Stimulated activated CD4-positive, alpha-beta T cell treated with anti-CD3 and anti-CD28 coated beads, Interleukin-1b, Interleukin-23, amount 100 ng/mL, for 48 hours (primary cell): ENCODE measurements at places on chromosomes 6 and 20.
A peak's percentile ranks its signal among the peaks of the same experiment; 100 is the strongest.

DNA sequence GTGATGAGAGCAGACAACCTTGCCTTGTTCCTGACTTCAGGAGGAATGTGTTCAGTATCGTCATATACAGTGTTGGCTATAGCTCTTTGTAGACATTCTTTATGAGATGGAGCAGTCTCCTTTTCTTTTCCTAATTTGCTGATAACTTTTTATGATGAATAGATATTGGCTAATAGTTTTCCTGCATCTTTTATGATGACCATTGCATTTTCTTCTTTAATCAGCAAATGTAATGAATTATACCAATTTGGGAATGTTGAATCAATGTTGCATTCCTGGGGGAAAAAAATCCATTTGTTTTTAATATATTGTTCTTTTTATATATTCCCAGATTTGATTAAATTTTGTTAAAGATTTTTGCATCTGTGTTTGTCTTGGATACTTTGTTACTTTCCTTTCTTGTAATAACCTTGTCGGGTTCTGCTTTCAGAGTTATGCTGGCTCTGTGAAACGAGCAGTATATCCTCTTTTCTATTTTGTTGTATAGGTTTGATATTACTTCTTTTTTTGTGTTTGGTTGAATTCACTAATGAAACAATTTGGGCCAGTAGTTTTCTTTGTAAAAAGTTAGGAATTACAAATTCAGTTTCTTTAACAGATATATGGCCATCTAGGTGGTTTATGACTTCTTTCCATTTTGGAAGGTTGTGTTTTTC lies 23.9 kb downstream of the KDM1B start:
- no peak for DNase-seq

DNA sequence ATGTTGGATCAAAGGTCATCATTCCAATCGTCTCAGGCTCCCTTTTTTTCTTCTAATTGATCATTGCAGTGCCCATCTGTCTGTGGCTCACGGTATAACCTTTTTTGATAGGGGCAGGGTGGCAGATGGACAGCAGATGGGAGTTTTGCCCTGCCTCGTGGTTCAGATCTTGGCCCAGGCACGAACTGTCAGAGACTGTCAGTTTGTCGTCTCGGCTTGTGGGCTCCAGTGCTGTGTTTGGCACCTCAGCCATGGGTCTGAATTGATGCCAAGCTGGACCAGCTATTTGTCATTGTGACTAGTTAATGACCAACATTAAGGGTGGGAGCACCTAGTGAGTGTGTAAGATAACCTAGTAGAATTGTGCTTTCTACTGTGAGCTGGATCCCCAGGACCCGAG lies 197.6 kb downstream of the PRL start:
- DNase-seq = no peak

- no peak for DNase-seq
These were observed 52.6 kb upstream of the GCM1 start for GRCh38 chr6:53201270-53201669.

DNA sequence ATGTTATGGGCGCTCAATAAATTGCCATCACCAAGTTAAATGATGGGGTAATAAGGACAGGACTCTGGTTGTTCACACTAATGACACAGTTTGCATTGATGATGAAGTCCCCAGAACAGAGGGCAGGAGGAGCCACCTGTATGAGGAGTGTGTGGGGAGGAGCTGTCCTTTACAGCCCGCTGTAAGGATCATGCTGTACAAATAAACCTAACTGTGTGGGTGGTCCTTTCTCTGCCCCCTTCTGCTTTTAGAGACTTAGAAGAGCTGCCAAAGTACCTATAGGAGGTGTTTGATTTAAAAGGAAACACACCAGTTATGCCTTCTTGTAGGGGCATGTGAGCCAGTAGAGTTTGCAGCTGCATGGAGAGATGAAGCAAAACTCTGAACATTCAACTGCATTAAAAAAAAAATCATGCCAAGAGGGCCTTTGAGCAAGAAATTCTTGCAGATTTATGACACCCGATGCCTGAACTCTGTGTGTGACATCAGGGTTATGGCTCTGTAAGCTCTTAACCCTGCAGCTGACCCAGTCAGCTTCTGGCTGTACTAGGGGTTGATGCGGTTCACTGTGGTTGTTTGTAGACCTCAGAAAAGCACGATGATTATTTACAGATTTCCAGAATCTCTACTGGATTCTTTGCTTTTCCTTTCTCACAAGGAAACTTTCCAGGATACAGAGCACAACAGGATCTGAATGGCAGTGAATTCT lies 67.4 kb downstream of the UST start:
- no peak for DNase-seq

DNA sequence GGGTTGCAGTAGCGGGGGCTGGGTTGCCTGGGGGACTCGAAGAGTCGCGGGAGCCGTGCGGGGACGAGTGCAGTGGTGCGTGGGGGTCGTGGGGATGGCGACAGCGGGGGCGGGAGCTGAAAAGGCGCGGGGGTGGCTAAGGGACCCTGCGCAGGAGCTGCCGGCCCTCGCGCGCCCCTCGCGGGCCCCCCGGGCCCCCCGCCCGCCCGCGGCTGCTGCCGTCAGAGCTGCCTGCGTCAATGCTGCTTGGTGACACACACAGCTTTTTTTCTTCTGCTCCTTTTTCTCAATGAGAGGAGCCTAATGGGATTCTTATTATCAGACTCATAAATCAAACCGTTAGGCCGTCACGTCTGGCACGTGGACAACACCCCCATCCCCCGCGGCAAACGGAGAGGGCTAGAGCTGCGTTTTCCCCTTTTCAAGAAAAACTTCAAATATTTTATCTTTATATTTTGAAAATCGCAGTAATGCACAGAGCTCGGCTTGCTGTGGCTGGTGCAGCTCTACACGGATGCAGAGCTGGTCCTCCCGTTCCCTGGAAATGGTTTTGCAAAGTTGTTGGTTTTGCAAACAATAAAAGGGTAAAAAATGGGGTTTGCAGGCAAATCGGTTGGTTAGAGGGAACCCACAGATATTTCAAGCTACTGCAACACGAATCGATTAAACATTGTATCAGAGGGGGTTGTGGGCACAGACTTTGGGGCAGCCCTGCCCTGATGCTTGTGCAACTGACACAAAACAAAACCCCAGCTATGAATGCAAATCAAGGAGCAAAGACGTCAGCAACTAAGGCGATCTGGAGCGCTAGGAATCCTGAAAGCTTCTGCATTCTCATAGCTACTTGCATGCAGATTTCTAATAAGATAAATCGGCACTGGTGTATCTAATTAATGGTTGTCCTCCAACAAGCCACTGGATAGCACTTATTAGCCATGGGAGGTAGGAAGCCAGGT lies 161.4 kb downstream of the TBXT start:
- DNase-seq = no peak

DNA sequence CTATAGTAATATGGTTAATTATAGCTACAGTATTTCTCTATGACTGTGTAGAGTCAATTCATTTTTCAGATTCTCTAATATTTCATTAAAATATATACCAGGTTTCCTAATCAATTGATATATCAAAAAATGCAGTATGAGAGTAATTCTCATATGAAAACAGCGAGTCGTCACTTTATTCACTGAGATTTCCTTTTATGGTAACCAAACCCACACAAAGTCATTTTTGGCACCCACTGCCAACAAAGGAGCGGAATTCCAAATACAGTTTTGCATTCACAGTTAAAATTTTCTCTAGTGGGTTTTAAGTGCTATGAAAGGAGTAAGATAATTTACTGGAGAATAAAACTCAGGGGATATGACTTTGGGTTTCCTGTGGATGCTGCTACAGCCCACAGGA lies 163.8 kb downstream of the HIVEP2 start:
- no peak for DNase-seq

DNA sequence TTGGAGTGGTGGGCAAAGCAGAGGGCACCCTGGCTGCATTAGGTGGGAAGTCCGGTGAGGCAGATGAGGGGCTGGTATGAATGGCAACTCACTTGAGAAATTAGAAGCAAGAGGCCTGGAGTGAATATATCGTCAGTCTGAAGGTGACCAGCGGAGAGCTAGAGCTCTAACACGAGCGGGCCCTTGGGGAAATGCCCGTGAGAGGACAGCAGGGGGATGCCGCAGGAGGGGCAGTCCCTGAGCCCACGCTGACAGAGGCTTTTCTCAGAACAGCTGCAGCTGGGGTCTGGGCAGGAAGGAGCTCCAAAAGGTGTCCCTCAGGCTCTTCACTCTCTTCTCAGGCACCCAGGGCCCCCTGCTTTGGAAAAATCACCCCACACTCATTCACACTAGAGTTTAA lies 32.0 kb upstream of the CD93 start:
- DNase-seq = no peak

DNA sequence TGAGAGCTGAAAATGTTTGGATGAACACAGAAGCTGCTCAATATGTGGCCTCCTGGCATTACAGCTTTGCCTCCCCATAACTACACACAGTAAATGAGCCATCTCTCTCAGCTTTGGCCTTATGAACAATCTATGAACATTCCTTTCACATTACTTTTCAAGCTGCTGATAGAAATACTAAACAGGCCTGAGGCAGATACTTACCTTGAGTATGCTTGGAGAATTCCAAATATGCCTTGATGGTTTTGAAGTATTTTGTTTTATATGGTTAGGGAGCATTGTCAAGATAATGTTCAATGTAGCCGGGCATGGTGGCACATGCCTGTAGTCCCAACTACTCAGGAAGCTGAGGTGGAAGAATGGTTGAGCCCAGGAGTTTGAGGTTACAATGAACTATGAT lies 104.5 kb downstream of the CD24 start:
- no peak for DNase-seq

- DNase-seq = no peak
These were observed 109.4 kb upstream of the CCN2 start for GRCh38 chr6:132060591-132060990.

- no peak for DNase-seq
These were observed 222.8 kb downstream of the KIF16B start for GRCh38 chr20:16350465-16350864.

DNA sequence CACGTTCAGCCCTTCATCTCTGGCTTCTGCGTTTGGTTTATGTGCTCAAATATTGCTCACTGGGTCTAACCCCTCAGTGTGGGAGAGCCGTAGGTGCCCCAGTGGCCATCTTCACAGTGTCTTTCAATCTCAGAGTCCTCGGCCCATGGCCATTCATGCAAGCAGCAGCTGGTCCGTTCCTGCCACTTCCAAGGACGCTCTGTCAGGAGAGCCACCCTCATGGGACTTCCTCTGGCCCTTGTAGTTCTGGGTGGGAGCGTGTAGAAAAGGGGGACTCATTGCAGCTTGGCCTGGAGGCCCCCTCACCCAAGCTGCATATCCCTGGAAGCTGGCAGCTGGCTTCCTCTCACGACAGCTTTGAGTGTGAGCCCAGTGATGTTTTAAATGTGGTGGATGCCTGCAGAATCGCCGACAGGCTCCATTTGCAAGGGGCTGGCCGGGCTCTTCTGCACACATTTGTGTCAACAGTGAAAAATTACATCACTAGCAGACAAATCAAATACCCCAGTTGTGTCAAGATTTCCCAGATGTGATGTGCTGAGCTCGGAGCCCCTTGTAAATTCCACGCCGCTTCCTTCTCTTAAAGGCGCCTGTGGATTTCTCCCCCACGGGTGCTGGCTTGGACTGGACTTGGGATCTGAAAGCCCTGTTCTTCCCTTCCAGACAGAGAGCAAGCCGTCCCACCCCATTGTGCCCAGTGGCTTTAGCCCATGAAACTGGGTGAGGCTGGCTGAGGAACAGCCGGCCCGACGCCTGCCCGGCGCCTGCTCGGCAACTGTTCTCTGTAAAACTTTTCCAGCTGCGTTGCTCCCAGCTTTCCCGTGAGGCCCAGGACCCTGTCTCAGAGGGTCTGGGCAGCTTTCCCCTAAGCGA lies 360.1 kb downstream of the TAF4 start:
- DNase-seq = no peak

DNA sequence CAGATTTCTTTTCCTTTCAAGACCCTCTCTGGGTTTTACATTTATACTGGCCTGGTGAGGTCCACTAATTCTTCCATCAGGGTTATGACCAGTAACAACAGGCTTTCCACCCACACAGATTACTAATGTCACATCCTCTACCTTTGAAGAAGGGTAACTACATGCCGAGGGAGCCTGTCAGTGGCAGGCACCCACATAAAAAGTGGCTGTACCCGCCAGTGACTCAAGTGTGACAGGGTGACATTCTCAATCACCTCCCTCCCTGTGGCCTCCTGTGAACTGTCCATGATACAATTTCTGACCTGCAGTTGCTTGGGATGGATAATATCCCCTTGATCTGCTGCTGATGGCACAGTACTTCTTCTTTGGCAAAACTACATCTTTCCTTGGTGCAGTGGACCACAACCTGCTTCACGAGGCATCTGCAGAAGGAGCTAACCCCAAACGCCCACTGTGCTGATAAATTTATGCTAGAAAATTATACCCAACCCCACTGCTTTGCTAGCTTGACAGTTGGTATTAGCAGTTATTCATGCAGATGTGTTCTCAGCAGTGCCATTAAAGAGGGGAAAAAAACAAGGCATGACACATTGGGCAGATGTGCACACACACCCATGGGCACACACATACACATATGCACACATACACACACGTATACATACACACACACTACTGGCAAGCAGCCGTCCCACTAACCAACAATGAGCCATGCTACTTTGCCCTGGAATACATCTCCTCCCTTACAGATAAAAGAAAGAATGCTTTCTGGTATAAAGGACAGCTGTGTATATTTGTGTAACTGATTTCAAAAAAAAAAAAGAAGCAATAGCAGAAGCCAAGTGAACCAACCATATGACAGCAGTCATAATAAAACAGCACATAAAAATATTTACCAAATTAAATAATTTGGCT lies 20.8 kb downstream of the GFOD1 start:
- DNase-seq = peak; percentile 81

DNA sequence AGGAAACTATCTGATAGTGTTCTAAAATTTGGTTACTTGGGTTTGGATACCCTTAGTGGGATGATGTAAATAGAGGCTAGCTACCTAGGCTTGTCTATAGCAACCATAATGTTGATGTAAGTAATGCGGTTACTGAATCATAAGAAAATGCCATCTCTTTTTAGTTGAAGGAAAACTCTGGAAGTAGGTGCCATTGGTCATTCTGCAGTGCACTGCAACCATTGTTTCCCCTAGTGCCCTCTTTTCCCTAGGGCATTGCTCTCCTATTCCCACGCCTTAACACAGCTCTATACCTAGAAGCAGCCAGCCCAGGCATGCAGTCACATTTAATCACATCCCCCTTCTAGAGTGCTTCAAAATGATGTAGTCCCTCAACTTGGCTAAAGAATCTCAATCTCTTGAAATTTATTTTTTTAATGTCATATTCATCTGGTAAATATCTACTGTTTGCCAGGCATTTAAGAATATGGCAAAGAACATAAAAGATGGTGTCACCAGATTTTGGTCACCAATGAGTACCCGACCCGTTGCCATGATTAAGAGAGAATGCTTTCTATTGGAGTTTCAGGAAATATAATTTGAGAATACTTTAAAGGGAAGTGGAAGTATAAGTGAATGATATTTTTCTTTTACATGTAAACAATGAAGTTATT lies 10.4 kb downstream of the LOC128125822 start:
- DNase-seq = no peak
